ELF-1 (cell line): ENCODE measurements at places on chromosomes 2 and 18.

GRCh38 chr2:236867441-236868260 lies 218.0 kb upstream of the COPS8 start:
- peak; percentile 54 for DNase-seq

DNA sequence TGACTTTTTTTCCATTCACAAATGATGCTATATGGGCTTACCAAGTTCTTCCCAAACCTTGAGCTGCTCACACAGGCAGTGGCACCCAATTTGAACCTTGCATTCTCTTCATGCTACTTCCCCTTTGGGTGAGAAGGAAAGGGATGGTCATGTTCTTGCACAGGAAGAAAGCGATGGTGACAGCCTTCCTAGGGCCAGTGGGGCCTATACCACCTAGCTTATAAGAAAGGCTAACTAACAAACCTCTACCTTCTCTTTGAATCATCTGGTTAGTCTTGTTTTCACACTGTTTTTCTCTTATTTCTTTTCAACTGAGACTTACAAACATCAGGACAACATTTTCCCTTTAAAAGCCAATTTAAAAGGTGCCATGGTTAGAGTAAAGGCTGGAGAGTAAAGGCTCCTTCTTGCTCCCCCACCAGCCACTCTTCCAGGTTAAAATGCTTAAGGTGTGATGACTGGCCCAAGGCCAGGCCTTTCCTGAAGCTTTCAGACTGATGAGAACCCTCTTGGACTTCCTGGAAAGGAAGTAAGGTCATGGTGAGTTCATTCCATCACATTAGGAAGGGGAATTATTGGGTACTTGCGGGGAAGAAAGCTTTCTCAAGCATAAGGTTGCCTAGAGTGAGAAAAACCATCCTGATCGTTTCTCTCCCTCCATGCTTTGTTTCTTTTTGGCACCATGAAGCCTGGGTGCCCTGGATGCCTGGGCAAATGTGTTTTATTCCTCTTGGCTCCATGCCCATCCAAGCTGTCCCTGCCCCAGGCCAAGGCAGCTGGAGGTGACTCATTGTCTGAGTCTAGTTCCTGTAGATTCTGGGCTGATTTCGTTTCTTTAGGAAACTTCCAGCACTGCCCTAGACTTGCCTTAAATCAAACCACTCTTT lies 41.4 kb upstream of the ITGB6 start:
- no peak for DNase-seq

DNA sequence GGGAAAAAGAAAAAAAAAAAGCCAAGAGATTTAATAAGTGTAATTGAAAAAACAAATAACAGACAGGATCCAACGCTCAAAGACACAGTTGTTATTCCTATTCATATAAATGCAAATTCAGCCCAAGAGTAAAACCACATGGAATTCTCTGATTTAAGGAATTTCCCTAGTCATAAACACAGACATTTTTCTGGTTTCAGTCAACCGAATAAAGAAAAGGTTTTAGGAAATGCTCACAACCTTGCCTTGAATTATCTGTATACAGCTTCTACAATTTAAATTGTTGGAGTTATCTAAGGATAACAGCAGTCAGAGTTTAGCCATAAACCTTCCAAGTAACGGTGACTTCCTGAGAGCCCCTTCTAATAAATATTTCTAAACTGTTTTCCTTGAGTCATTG lies 122.7 kb downstream of the VWC2L start:
- no peak for DNase-seq

DNA sequence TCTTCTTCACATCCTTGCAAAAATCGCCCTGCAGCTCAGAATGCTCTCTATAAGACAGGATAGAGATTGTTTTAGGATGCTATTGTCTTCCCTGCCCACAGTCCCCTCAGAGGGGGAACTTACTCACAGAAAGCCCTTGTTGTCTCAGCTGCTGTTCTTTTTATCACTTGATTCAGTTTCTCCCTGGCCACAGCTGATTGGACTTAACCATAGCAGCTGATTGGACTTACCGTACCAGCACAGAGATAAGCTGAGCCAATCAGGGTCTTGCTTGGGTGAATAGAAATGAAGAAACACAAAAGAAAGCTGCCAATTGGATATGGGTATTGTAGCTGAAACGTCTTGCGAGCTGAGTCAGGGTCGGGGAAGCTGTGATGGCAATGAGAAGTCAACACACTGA lies 194.2 kb upstream of the MEX3C start:
- DNase-seq: no peak

DNA sequence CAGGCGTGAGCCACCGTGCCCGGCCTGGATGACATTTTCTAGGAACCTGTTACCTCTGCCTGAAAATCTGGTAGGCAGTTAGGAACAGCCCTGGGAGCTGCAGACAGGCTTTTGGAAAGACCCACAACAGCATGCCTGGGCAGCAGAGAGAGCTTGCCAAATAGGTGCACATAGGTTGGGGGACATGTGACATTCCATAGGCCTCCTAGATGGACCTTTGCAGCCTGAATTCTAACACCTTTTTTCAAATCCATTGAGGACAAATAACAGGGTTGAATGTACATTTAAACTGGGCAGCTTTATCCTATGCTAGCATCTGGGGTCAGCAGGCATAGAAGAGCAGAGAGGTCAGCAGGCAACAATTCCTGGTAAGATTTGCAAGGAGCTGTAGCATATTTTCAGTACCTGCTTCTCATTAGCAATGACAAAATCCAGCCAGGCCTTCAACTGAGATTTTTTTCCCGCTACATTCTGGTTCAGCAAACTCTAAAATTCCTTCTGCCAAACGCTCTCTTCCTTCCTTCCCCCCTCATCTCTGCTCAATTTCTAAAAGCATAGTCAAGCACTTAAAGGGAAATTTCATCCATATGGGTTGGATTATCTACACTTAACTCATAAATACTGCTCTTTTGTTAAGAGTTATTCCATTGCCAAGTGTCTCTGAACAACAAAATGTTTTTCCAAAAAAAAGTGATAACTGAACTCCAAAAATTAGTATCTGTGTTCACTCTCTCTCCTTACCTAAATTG lies 75.2 kb downstream of the SOWAHC start:
- no peak for DNase-seq

- no peak for DNase-seq
Observed at GRCh38 chr18:75316826-75317225, 106.2 kb downstream of the TSHZ1 start.

DNA sequence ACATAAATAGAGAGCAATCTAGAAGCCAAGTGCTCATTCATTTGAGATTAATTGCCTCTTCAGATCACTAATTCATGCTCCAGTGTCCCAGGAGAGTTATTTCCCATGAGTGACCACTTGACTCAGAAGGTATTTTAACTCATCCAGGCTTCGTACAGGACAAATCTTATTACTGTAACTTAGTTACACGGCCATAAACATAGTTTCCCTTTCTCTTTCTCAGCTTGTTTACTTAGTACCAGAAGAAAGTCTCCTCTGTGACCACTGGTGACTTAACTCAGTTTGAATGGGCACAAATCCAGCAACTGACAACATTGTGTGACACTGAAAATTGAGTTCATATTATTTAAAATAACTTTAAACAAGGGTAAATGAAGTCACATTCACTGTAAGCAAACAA lies 25.3 kb downstream of the MMADHC start:
- no peak for DNase-seq

DNA sequence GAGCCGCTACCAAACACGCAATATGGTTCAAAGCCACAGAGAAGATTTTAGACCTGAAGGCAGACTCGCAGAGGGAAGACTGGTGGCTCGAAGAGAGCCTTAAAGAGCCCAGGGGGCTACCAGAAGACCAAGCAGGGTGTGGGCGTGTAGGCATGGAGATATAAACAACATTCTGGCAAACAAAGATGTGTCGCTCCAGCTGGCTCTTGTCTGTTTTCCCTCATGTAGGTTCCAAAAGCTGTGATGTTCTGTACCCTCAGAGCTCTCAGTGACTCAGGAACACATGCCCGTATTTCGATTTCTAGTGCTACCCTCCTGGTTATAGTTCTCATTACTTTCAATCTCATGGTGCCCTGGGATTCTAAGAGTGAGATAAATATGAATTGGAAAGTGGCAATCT lies 44.5 kb downstream of the DOCK10 start:
- no peak for DNase-seq

DNA sequence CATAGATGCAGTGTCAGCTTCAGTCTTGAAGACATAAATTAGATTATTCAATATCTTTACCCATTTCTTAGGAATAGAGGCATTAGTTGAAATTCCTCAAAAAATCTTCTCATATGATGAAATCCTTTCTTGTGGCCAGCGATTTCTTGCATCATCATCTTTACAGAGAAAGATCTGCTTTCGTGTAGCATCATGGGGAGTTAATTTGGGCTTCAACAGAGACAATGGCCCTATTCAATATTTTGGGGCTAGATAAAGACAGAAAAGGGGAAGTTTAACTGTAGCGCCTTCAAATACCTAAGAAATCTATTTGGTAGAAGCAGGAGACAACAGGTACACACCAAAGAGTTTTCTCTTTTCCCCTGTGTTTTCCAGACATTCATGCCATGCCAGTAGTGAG lies 73.8 kb downstream of the TGFA start:
- DNase-seq: no peak

- DNase-seq: no peak
Observed at GRCh38 chr2:170393861-170394498, 216.0 kb downstream of the MYO3B start.

GRCh38 chr18:70386582-70386981 lies 97.7 kb downstream of the SOCS6 start:
- no peak for DNase-seq

DNA sequence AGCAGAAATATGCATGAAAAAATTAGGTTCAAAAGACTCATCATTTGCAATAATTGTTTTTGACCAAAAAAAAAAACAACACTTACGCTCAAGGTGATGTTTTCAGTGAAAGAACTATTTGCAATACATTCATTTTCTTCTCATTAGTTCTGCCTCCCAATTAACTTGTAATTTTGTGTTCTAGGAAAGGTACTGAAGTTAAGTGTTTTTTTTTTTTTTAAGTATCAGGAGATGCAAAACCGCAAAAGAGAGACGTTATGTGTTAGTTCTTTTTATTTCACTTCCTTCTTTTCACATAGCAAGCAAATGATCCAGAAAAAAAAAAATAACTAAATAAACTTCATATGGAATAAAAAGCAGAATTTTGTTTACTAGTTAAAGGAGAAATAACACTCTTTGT lies 735.2 kb upstream of the GCFC2 start:
- no peak for DNase-seq

DNA sequence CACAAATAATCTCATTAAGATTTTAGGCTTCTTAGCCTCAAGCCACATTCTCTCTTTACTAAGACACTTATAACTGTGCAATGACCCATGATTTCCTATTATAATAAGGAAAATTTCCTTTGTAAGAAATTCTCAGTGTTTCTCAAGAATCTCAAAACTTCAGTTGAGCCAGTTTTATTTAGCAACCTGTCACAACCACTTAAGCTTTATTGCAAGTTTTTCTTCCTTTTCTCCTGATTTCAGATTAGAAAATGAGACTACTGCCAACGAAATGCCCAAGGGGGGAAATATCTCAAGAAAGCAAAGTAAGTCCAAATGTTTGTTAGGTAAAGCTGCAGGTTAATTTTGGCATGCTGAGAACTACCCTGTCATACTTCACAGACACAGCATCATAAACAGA lies 178.5 kb downstream of the THADA start:
- DNase-seq: no peak

GRCh38 chr2:76044701-76045100 lies 334.0 kb upstream of the GCFC2 start:
- DNase-seq: no peak

DNA sequence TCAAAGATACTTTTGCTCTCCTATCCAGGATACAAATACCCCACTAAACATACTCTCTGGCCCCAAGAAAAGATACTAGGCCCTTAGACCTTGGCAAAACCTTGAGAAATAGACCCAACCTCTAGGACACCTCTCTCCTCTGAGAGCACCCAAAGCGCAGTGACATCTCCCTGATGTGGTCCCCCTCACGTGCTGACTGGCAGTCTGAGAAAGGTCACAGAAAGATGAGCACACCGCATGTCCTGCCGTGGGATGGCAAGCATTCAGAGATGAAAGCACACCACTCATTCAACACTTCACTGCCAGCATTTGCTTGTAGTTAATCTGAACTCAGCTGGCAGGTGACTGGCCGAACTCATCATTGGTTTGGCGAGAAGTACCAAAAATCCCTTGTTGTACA lies 6.1 kb upstream of the TBC1D8 start:
- DNase-seq: no peak

GRCh38 chr18:79200546-79201268 lies 131.5 kb downstream of the ATP9B start:
- peak; percentile 11 for DNase-seq

GRCh38 chr2:138030459-138030858 lies 66.2 kb downstream of the HNMT start:
- no peak for DNase-seq

GRCh38 chr2:182133195-182133891 lies 147.7 kb downstream of the PPP1R1C start:
- no peak for DNase-seq

GRCh38 chr2:26740346-26740745 lies 23.7 kb upstream of the SLC35F6 start:
- no peak for DNase-seq

- DNase-seq: no peak
Observed at GRCh38 chr2:74010087-74010541, 25.4 kb downstream of the TET3 start.

GRCh38 chr2:20595439-20596192 lies 55.3 kb downstream of the HS1BP3 start:
- peak; percentile 58 for DNase-seq

DNA sequence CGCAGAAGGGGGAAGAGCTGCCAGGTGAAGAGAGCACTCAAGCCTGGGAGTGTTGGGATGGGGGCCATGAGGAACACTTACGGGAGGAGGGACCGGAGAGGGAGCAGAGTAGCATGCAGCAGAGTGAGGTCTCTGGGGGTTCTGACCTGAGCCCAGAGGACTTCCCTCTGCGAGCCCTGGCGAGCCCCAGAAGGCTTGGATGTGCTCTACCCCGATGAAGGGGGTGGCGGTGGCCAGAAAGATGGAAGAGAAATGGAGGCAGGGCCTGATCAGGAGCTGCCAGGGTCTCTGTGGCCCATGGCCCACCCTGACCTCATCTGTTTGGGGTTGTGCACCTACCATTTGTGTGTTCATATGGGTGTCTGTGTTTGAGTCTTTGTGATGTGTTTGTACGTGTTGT lies 42.0 kb downstream of the CROCC2 start:
- no peak for DNase-seq

- no peak for DNase-seq
Observed at GRCh38 chr2:101253703-101254450, 1.2 kb downstream of the CNOT11 start.

- DNase-seq: no peak
Observed at GRCh38 chr2:168356477-168356835, 99.6 kb upstream of the CERS6 start.

DNA sequence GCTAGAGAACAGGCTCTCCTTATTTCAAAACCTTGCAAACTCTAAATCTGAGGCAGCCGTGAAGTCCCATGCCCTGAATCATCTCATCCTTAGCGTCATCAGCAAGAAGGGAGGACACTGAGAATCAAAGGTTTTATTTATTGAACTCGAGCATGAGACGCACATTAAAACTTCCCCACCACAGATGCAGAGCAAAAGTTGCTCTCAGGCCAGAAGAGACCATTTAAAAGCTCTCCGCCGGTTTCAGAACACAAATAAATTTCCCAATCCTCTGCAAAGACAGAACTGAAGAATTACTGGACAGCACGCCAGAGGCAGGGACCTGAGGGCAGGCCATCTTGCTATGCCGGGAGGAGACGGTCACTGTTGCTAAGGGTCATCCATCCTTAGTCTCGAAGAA lies 1.3 kb downstream of the AMMECR1L start:
- DNase-seq: no peak
